ENCODE measurements at places on chromosomes 5 and 9.

DNA sequence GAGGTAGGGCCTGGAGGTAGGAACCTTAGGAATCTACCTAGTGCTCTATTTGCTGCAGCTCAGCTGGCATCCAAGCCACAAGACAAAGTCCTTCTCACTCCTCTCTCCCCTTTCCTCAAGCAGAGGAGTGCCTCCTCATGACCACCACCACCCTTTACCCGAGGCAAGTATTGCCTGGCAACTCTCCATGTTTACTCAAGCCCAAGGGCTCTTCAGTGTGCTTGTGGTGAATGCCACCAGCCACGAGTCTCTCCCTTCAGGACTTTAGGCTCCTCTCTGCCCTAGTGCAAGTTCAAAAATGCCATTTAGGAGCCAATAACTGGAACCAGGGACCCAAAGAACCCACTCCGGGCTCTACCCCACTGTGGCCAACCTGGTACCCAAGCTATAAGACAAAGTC, 514.5 kb upstream of the RGMB start:
- no peak for DNase-seq

- no peak for DNase-seq
Observed at GRCh38 chr5:6484899-6485298, 36.2 kb downstream of the UBE2QL1 start.

GRCh38 chr5:137442660-137443059, 56.5 kb downstream of the SPOCK1 start:
- no peak for DNase-seq

GRCh38 chr5:115589043-115589442, 13.2 kb downstream of the TICAM2 start:
- peak; percentile 75 for DNase-seq

GRCh38 chr9:79565245-79565644, 6.5 kb upstream of the TLE4 start:
- no peak for DNase-seq

DNA sequence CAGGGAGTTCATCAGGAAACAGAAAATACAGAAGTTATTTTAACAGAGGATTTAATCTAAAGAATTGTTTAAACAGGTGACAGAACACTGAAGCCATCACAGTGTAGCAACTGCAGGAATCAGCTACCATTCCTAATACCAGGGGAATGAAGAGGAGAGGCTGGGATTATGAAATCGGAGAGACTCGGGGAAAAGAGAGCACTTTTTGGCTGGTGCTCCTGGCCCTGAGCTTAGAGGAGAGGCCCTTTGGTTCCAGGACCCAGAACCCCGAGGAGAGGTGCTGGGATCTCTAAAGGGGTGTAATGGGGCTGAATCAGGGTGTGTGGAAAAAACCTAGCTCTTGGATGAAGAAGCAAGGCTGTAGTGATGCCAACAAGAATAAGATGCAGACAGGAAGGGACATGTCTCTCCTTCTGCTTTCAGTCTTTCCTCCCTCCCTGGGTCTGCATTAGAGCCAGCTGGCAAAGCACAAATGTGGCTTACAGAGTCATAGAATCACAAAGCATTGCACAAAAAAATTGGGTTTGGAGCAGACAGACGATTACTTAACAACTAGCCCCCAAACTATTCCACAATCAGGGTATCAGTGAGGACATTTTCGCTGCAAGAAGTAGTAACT, 11.6 kb upstream of the SFXN1 start:
- DNase-seq: peak; percentile 60

GRCh38 chr5:143025376-143025775, 255.2 kb downstream of the ARHGAP26 start:
- DNase-seq: peak; percentile 55

DNA sequence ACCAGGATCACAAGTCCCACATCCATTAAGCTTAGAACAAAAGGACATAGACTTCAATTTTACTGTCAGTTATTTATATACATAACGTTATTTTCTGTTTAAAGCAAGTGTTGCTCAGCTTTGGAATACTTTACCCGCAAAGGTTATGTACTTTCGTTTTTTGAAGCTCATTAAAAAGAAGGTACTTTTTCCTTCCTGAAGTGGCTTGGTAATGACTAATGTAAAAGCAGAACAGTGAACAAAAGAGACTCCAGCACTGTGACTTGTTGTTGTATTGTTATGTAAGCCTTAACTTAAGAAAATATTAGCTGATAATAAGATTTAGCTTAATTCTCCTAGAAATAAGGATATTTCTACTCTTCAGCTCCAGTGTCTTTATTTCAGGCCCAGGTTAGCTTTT, 97.3 kb upstream of the SLCO6A1 start:
- DNase-seq: no peak

- peak; percentile 79 for DNase-seq
Observed at GRCh38 chr5:99032234-99033013, 103.6 kb upstream of the CHD1 start.

DNA sequence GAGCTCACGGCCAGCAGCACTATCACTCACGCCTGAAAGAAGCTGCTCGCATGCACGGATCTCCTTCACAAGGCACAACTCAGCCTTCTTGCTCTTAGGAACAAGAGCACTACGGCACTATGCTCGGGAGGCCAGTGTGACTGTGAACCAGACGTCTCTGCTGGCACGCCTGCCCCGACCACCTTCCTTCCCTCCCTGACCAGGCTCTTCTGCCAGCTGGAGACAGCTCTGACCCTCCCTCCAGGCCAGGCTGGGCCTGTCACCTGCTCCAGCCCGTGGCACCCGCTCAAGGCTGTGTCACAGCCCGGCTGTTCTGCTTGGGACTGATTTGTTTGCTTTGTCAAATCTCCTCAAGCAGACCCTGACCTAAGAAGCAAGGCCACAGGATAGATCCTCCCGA, 7.0 kb downstream of the TBC1D9B start:
- no peak for DNase-seq

GRCh38 chr9:118644066-118644465, 725.2 kb downstream of the BRINP1 start:
- DNase-seq: peak; percentile 70

- DNase-seq: no peak
Observed at GRCh38 chr9:127444921-127445850, 6.0 kb downstream of the RPL12 start.

DNA sequence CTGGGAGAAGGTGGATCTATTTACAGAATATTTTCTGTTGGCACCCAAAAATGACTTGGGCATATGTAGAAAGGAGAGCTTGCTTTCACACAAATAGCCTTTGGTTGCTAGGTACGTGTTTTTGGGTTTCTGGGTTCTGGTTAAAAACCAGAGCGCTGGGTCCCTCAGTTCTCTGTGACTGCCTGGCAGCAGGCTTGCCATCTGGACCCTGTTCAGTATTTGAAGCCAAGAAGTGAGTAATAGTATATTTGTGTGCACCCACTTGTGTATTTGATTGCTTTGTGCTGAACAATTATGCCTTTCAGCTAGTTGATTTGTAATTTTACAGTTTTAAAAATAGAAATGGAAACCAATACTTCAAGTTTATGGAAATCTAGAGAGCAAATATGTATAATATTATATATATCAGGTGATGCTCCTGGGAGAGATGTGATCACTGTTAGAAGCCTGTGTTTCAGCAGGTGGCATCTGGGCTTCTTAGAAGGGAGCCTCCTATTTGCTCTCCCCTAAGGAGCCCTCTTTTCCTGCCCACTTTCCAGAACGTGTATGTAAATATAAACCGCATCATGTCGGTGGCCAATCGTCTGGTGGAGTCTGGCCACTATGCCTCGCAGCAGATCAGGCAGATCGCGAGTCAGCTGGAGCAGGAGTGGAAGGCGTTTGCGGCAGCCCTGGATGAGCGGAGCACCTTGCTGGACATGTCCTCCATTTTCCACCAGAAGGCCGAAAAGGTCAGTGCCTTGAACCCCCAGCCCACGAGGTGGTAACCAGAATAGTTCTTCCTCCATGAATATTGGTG, 153.6 kb downstream of the TRIO start:
- DNase-seq: no peak

- peak; percentile 7 for DNase-seq
Observed at GRCh38 chr5:41517909-41518308, 7.5 kb upstream of the PLCXD3 start.

- DNase-seq: no peak
Observed at GRCh38 chr9:129713402-129713679, 39.5 kb downstream of the PTGES start.

DNA sequence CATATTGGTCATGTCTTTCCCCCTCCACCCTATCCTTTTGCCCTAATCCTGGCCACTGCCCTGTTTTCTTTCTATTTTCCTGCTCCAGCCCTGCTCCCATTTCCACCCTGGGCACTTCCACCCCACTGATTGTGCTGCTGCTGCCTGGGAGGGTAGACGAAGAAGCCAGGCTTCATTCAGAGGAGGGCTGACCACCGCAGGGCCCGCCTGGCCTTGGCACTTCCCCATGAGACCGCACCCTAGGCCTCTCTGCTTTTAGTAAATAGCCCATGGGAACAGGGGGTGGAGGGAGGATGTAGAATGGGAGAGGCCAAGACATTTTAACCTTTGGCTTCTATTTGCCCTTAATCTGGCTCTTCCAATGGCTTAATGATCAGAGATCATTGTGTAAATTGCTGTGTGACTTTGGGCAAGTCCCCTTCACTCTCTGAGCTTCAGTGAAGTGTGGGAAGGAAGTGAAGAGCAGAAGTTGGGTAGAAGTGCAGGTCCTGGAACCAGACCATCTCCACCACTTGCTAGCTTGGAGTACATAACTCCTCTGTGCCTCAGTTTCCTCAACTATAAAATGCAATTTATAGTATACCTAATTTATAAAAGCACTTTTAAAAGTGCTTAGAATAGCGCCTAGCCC, 13.6 kb upstream of the GPX3 start:
- DNase-seq: no peak

DNA sequence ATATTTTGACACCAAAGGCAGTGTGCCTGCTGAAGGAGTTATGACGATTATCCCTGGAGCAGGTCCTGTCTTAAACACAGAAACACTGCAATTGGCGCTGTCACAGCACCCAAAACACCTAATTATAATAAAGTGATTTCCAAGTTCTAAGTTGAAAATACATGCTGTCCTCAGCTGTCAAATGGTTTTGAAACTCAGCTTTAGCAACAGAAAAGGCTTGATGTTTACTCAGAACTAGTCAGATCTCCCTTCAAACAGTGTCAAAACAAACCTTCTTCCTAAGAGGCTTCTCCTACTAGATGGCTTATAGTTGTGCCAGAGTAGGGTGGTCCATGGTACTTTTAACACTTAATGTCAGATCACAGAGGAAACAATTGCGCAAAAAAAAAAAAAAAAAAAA, 87.2 kb upstream of the IRX1 start:
- no peak for DNase-seq

GRCh38 chr9:98038958-98039357, 17.6 kb upstream of the NANS start:
- DNase-seq: no peak

Measured in umbilical cord (tissue), 2 donors.